ENCODE measurements at places on chromosomes 16 and 17. TPM values are rescaled to one million over a fixed set of nuclear protein-coding genes. Genes with fewer than 3 reads are reported as not detected.

The BOLA2 gene
- total RNA-seq, result 37.1 TPM

The AKAP1 gene
- total RNA-seq, result 5.8 TPM

The UMOD gene
- total RNA-seq, result not detected

The LIMD2 gene
- 3.8 TPM for total RNA-seq

The KRT39 gene
- not detected for total RNA-seq

The KRT12 gene
- total RNA-seq, result not detected

The CCDC40 gene
- total RNA-seq, result 4.4 TPM

The NEUROD2 gene
- not detected for total RNA-seq

The MEOX1 gene
- total RNA-seq, result under 0.01 TPM

The SPNS2 gene
- 3.7 TPM for total RNA-seq

The CTRB2 gene
- not detected for total RNA-seq

The ACBD4 gene
- 9.3 TPM for total RNA-seq

The SPATA22 gene
- 1.8 TPM for total RNA-seq

The TEX14 gene
- under 0.01 TPM for total RNA-seq

The SHISA9 gene
- not detected for total RNA-seq

The CNTNAP1 gene
- total RNA-seq, result 19.9 TPM

The C1QTNF1 gene
- 77.1 TPM for total RNA-seq

The TMEM132E gene
- total RNA-seq, result 0.09 TPM

The SBK1 gene
- not detected for total RNA-seq

The TBC1D28 gene
- not detected for total RNA-seq

The MNT gene
- 6.9 TPM for total RNA-seq

The SPNS3 gene
- total RNA-seq, result under 0.01 TPM

The PSME3 gene
- 44.8 TPM for total RNA-seq

The ZCCHC14 gene
- 11.0 TPM for total RNA-seq

The PRSS22 gene
- total RNA-seq, result not detected

The OTOP2 gene
- not detected for total RNA-seq

The KRTAP4-4 gene
- total RNA-seq, result not detected

The IL34 gene
- 4.1 TPM for total RNA-seq

The CPHXL2 gene
- total RNA-seq, result not detected

The FADS6 gene
- not detected for total RNA-seq

The RECQL5 gene
- 19.6 TPM for total RNA-seq

The MAPT gene
- total RNA-seq, result 0.18 TPM

The ITGB4 gene
- 0.28 TPM for total RNA-seq

The GPRC5C gene
- 10.7 TPM for total RNA-seq

The TBC1D3 gene
- total RNA-seq, result not detected

The GRB7 gene
- not detected for total RNA-seq

The KRTAP16-1 gene
- not detected for total RNA-seq

The XAF1 gene
- total RNA-seq, result 40.0 TPM

The HEATR9 gene
- total RNA-seq, result not detected

The RPAIN gene
- total RNA-seq, result 35.2 TPM

The CASKIN2 gene
- 5.2 TPM for total RNA-seq

The NECAB2 gene
- total RNA-seq, result 0.14 TPM
